Stimulated activated CD4-positive, alpha-beta T cell treated with anti-CD3 and anti-CD28 coated beads, Interleukin-2, amount 100 ng/mL, for 48 hours (primary cell): ENCODE measurements at places on chromosomes 1 and 21.

DNA sequence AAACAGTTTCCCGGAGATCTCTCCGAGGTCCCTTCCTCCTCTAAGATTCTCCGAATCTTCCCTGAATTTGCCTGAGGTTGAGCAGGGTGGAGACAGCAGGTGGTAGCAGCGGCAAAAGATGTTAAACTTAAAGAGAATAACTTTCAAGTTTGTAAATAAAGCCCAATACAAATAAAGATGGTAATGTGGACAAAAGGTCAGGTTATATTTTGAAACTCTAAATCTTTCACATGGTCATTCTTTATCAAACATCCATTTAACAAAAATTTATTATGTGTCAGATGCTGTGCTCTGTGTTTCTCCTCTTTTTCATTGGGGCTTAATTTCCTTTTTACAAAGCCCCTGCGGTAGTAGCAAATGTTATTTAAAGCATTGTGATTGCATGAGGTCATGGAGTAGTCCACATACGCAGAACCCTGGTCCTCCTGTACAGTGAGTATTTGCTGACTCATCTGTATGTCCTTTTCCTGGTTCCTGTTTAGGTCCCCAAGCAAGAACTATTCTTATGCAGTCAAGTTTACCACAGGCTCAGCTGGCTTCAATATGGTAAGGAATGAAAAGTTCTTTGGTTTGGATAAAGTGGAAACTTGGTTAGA lies 119.2 kb downstream of the ITSN1 start:
- DNase-seq = no peak

- DNase-seq = no peak
These were observed 1.1 kb downstream of the TBX19 start for GRCh38 chr1:168281603-168282325.

DNA sequence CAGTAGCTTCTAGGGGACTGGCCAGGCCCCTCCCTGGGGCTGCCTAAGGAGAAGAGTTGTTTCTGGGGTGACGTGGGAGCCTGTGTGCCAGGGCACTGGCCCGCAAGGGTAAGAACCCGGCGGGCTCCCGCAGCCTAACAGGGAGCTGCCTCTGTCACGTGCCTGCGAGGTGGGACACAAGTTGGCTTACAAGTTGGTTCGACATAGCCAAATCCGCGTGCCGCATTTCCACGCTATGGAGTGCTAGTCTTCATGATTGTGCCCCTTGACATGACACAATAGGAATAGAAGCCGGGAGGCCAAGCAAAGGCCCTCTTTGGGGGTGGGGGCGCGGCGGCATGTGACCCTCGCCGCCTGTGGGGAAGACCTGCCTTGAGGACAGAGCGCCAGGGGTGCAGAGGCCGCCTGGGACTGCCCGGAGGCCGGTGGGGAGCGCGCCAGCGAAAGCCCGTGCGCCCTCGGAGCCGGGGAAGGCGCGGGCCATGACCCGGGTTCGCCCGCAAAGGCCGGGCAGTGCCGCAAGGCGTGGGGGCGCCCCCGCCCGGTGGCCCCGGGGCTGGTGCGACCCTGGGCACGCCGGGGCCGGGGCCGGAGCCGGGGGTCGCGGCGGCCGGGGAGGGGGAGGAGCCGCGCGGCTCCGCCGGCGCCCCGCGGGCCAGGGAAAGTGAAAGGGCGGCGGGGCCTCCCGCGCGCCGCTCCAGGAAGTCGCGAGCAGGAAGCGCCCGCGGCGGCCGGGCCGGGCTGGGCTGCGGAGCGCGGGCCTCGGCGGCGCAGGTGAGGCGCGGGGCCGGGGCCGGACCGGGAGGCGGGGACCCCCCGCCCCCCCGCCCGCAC lies at the start of gene SLC37A1:
Gene SLC37A1, plus strand, starts transcription at position 702 of the 834 bp plus-strand sequence. CDS start 4,603 bp downstream, outside the sequence.
- peak; percentile 33 for DNase-seq

GRCh38 chr21:46002841-46003574 lies 21.4 kb downstream of the COL6A1 start:
- DNase-seq = no peak

DNA sequence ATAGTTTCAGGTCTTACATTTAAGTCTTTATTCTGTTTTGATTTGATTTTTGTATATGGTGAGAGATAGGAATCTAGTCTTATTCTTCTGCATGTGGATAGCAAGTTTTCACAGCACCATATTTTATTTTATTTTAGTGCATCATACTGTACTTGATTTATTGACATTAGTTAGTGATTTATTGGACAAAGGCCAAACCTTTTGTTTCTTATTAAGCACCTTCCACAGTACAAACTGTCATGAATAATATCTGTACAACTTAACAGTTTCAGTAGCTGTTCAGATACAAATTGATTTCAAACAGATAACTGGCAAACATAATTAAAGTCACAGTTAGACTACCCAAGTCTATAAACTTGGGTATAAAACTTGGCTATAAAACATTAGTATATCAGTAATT lies 15.8 kb downstream of the CD1D start:
- no peak for DNase-seq

GRCh38 chr1:8343464-8344001 lies 25.6 kb downstream of the SLC45A1 start:
- DNase-seq = no peak

GRCh38 chr1:233361876-233362275 lies 34.4 kb downstream of the MAP3K21 start:
- no peak for DNase-seq

DNA sequence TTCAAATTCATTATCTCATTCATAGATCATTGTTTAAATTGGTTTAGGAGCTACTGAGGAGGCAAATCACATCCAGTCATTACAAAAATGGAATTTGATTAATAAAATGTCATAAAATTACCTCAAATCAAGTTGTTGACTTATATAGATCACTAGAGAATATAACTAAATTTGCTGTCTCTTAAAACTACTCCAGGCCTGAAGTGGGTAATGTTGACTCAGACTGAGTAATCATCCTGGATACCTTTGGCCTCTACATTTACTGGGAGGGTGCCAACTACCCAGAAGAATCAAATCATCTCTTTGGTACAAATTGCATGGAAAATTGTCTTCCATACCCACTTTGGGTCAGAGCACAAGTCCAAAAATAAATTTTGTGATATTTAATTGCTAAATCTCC lies 191.2 kb upstream of the GREM2 start:
- DNase-seq = no peak

DNA sequence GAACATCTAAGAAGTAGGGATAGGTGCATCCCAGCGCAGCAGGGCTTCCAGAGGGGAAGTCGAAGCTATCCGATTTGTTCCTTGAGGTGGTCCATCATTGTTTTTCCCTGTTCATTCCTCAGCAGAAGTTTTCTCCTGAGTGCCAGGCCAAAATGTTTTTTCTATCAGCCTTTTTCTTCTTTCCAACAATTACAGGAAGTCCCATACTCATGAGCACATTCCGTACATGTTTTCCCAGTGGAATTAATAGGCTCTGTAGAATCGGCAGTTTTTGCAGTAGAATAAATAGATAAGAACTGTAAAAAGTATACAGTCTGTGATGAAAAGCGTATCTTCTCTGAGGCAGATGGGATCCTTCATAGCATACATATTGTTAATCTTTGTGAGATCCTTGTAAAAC lies 24.8 kb downstream of the CD101 start:
- no peak for DNase-seq

DNA sequence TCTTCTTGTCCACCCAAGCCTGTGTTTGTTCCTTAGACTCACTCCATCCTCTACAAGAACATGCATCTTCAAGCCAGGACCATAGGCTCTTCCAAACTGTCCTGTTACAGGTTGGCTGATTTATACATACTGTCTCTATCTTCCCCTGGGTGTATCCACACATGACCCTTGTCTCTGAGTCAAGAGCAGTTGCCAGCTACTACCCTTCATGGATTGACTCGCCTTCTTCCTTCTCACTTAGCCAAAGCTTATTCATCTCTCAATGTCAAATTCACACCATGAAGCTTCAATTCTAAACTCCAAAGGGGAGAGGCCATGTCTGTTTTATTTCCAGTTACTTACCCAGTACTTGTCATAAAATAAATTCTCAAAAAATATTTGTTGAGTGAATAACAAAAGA lies 64.1 kb upstream of the CACHD1 start:
- no peak for DNase-seq

DNA sequence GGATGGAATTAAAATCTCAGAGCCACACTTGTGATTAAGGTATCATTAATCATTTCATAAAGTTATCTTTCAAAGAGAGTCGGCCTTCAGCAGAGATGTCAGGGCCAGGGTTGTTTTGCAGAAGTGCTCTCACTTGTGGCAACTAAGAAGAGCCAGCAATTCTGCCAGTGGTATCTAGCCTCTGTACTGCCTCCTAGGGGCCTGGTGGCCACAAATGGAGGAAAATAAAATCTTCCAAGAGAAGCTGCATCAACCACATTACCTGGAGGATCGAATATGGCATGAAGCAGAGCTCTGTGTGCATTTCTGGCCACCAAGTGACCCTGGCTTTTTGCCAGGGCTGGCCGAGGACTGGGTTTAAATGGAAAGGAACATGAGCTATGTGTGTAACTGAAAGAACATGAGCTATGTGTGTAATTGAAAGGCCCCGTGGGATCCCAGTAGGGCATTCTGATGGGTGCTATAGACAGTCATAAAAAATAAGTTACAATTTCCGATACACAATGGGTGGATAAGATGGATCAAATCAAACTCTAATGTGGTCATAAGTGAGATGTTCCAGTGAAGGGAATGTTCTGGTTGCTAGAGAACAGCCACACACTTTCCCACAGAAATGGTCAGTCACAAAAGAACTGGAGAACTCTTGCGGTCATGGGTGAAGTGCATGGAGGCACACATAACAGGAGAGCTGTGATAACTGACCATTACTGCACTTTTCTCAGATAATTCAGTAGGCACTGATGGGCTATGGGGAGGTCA lies 335.8 kb downstream of the CAMTA1 start:
- DNase-seq = no peak

DNA sequence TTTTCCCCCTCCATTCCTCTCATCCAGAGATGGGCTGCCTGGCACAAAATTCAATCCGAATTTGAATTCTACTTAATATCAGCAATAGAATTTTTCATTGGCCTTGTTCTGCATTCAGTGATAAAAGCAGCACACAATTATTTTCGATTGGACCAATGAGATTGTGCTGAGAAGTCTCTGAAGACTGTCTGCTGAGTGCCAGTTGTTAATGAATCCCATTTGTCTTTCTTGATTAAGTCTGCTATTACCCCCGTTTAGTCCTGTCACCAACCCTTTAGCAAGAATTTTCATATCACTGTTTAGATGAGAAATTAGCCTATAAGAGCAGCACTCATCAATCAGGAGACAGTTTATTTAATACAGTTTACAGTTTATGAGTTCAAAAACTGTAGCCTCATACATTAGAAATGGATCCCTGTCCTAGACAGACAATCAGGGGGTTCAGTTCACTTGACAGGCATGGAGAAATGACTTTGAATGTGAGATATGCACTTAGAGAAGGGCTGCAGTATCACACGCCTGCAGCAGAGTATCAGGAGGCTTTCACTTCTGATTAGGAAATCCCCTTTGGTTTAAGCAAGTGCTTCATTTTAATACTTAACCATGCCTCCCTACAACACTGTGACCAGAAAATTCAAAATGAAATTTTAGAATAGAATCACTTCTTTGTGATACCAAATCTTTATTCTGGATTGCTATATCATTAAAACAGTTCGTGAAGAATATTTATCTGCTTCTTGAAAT lies 304.7 kb upstream of the PTBP2 start:
- no peak for DNase-seq

DNA sequence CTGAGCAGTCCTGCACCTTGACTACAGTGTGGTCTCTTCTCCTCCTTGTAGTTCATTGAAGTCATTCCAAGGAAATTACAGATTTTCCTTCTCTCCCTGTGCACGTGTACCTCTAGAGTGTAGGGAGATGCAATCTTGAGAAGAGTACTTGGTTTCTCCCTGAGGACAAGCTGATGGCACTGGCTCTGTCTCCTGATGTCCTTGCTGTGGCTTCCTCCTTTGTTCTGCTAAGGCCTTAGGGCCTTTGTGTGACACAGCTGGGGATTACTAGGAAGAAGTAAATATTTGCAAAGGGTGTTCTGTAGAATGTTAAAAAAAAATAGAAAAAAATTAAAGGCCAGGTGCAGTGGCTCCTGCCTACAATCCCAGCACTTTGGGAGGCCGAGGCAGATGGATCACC lies 66.2 kb upstream of the APOBEC4 start:
- DNase-seq = no peak

- no peak for DNase-seq
These were observed 9.5 kb downstream of the TRAF5 start for GRCh38 chr1:211336161-211336560.

- no peak for DNase-seq
These were observed 97.2 kb downstream of the ACTL8 start for GRCh38 chr1:17852383-17852782.

DNA sequence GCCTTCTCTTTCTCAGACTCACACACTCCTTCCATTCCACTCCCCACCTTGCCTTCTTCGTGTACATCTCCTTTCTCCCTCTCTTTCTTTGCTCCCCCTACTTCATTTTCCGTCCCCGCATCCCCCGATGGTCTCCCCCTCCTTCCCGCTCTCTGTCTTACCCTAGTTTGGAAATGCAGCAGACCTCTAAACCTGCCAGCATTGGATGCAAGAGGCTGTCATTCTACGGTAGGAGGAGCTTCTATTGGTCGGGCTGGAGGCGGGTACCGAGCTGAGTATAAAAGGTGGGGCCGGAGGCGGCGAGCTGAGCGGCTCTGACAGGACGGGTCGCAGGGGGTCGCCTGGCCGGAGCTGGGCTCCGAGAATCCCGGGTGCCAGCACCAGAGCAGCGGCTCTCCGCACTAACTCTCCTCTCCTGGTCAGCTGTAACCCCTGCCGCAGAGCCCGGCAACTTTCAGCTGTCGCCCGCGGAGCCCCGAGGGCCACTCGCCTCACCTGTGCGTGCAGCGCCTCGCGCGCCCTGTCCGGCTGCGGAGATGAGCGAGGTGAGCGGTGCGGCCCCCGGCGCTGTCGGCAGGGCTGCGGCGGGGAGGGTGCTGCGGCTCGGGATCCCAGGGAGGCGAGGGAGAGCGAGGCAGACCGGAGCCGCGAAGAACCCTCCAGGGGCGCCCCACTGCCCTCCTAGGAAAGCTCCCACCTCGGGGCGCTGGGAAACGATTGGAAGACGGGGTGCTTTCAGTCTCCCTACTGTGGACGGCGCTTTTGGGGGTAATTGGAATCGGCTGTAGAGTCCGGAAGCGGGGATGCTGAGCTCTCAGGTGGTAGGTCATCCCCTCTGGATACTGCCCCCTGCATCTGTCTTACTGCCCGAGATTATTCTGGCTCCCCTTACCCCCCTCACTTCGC lies at the start of gene PCP4L1:
Gene PCP4L1, plus strand, starts transcription at position 307 of the 906 bp plus-strand sequence. Its CDS starts 230 bp downstream, at position 537.
- DNase-seq = peak; percentile 12

- no peak for DNase-seq
These were observed 30.2 kb upstream of the OTUD3 start for GRCh38 chr1:19852036-19852435.

GRCh38 chr1:6757719-6758435 lies 27.4 kb upstream of the CAMTA1 start:
- DNase-seq = no peak

- DNase-seq = no peak
These were observed 3.4 kb upstream of the MARCKSL1 start for GRCh38 chr1:32339363-32339978.

- DNase-seq = no peak
These were observed 90.7 kb downstream of the MRPL37 start for GRCh38 chr1:54290506-54291184.

- DNase-seq = no peak
These were observed 36.3 kb upstream of the S1PR1 start for GRCh38 chr1:101200513-101200912.
